ENCODE measurements at places on chromosomes 2 and 18.

- DNase-seq, result peak; percentile 34
Observed at GRCh38 chr18:34694591-34695165, 15.4 kb upstream of the DTNA start.

GRCh38 chr2:109080109-109080508 is 48.9 kb upstream of the SH3RF3 start:
- no peak for DNase-seq

DNA sequence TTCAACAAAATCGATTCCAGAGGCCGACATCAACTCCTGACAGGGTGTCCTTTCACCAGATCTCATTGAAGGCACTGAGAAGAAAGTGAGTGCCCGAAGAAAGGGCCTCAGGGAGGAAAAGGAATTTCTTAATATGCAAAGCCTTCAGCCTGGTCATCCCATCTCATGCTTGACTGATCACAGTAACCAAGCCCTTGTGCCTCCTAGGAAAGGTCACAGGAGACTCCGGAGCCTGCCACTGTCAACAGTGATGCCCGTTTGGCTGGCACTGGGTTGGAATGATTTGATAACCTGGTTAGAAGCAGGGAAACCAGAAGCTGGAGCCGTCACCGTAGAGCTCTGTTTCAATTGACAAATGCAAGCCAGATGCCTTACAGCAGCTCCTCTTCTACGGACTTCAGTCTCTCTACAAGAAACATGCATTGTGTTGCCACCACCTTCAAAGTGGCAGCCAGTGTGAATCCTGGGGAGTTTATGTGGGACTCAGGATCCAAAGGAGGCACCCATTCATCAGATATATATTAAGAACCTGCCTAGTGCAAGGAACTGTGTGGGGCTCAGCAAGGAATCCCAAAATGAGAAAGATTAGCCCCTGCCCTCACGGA is 24.6 kb downstream of the COX7A2L start:
- DNase-seq, result no peak

- no peak for DNase-seq
Observed at GRCh38 chr2:2507417-2507997, 176.4 kb upstream of the MYT1L start.

- peak; percentile 7 for DNase-seq
Observed at GRCh38 chr2:219769090-219769910, 141.9 kb downstream of the SLC4A3 start.

DNA sequence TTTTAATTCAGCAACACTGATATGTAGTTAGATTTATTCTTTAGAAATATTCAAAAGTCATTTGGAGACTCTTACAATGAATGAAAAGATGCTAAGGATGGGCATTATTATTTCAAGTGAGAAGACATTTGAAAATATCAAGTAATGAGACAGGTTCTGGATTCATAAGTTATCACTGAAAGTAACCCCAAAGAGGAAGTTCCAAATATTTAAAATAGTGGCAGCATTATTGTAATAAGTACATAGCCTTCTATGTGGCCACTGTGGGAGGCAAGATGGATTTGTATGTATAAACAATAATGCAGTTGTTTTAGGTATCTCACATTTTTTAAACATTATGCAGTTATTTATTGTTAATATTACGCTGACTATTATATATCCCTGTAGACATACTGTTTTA is 29.7 kb downstream of the ZC3H6 start:
- DNase-seq, result no peak

- DNase-seq, result no peak
Observed at GRCh38 chr2:114156366-114157056, 266.6 kb downstream of the ACTR3 start.

DNA sequence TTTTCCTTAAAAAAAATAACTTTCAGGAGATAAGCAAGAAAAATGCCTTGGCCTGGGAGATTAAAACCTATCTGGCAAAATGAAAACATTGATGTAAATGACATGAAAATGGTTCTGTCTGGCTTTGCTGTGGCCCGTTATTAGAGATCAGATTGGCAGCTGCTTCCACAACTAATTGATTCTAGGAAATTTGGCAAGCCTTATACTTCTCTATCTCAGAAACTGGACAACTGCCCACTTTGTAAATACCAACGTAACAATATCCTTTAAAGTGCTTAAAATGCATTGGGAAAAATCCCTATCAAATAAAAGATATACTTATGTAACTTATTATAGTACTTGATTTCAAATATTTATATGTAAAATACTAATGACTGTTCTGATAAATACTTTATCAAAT is 14.2 kb upstream of the SKA1 start:
- DNase-seq, result no peak

- no peak for DNase-seq
Observed at GRCh38 chr2:74488643-74489481, 6.0 kb downstream of the TTC31 start.

DNA sequence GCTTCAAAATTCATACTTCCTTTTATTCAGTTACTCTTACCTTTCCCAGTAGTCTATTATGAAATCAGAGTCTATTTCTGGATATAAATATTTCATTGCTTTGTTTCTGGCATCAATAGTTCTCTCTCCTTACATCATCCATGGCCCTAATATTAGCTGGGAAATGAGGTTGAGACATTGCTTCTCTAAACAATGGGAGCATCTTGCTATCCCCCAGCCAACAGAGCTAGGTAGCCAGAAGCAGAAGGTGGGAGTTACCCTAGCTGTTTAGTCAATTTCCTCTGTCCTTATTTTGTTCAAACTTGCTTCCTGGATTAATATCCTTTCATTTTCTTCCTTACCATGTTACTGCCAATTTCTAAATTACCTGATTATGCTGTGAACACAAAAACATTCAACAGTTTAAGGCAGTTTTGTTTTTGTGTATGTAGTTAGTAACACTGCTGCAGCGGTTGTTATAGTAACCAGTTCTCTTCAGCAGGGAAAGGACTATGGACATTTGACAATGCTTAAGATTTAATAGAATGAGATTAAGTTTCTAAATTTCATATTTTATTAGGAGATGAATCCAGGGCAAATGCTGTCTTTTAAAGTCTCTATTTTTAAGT is 160.5 kb upstream of the KCNJ3 start:
- DNase-seq, result no peak

DNA sequence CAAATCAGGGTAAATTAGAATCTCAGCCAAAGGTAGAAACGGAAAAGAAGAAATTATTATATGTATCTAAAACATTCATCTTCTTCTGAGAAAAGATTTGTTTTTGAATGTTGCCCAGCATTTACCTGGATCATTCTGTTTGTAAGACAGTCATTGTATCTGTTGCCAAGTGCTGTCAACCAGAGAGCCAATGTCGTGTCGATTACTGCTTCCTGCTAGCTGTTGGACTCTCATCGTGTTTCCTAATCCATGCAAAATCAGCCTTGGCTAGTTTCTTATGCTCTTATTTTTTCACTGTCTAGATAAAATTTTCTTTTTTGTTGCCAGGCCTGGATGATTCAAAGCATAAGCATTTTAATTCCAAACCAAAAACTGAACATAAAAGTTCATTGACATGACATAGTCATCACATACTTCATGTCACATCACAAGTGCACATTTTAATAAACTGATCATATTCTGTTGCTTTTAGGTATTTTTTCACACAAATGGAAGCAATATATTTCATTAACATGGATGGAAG is 202.3 kb downstream of the KCNH7 start:
- no peak for DNase-seq

- DNase-seq, result no peak
Observed at GRCh38 chr2:172345956-172346555, 81.3 kb upstream of the ITGA6 start.

GRCh38 chr18:1914489-1914888 is 656.8 kb downstream of the METTL4 start:
- DNase-seq, result peak; percentile 42

GRCh38 chr2:69464575-69464974 is 27.3 kb upstream of the NFU1 start:
- peak; percentile 82 for DNase-seq

- DNase-seq, result no peak
Observed at GRCh38 chr2:216399621-216400020, 12.7 kb upstream of the SMARCAL1 start.

DNA sequence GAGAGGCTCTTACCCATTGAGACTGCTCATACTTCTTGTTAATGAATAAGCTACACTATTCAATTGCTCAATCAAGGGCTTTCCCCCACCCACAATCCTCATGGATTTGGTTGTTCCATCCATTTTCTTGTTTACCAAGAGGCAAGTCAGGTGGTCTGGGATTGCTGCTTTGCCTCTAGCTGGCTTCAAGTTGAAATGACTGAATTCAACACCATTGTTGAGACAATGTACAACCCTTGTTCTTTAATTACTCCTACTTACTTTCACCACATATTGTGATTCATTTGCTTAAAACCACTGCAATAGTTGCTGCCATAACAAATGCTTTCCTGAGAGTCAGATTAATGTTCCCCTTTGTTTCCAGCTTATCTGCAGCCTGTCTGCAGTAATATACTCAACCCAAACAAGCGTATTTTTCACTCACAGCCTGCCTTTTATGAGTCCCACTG is 532.2 kb downstream of the RIT2 start:
- peak; percentile 11 for DNase-seq

- no peak for DNase-seq
Observed at GRCh38 chr2:9548506-9548905, 7.1 kb downstream of the ADAM17 start.

DNA sequence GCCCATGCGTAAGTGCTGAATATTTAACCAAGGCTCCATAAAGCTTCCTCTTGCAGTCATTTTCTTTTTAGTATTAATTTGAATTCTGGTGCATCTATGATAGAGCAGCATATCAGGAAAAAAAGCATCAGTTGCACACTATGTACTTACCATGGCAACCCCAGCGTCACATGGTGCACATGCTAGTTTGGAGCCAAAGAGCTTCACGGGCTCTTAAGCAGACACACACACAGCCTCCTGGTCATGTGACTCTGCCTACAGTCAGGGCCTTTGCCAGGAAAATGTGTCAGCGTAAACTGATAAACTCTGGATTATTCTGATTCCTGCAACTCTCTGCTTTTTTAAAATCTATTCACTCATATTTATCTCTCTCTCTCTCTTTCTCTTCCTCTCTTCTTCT is 30.2 kb downstream of the NYAP2 start:
- DNase-seq, result peak; percentile 1

DNA sequence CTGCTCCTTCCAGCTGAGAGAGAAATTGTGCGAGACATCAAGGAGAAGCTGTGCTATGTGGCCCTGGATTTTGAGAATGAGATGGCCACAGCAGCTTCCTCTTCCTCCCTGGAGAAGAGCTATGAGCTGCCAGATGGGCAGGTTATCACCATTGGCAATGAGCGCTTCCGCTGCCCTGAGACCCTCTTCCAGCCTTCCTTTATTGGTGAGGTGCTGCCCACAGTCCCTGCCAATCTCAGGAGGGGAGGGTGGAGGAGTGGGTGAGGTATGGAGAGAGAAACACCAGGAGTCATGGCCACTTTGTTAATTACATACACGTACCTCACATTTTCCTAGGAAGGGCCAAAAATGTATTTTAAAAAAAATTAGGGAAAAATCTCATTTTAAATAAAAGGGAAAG is 12.0 kb upstream of the DGUOK start:
- no peak for DNase-seq

- DNase-seq, result peak; percentile 73
Observed at GRCh38 chr2:190978389-190979053, 35.5 kb downstream of the STAT1 start.

Data from fibroblast of pulmonary artery (primary cell).